Coronary artery (tissue), 2 donors: ENCODE measurements at places on chromosomes 2 and 18.

DNA sequence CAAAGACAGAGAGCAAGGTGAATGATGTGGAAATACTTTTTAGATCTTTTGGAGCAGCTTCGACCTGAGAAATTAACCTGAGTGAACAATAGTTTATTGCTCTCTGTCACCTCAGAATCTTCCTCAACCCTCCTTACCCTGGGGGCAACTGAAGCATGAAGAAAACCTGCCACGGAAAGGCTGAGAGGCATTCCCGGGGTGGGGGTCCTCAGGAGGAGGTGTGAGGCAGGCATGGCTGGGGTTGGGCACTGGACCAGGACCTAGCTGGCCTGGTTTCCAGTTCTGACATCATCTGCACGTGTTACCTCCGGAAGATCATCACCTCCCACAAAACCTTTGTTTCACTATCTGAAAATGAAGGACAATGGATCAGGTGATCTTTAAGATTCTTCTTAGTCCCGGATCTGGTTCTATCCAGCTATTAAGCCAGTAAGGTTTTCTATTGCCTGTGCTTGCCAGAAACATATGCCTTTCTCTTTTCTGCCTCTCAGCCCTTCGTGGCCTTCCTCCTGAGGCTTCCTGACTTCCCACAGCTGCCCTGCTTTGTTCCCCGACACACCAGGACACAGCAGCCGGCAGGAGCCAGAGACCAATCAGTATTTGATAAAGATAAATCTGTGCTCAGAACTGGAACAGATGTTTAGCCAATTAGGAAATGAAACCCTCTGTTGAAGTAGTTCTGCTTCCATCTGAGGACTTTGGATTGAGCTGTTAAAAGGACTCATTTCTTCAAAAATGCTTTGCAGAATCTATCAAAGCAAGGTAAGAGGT, 232.5 kb downstream of the TDRD15 start:
- no peak for DNase-seq

- no peak for DNase-seq
Observed at GRCh38 chr2:43898134-43898837, 59.5 kb downstream of the ABCG8 start.

- no peak for DNase-seq
Observed at GRCh38 chr18:57629422-57629821, 7.8 kb upstream of the NARS1 start.

DNA sequence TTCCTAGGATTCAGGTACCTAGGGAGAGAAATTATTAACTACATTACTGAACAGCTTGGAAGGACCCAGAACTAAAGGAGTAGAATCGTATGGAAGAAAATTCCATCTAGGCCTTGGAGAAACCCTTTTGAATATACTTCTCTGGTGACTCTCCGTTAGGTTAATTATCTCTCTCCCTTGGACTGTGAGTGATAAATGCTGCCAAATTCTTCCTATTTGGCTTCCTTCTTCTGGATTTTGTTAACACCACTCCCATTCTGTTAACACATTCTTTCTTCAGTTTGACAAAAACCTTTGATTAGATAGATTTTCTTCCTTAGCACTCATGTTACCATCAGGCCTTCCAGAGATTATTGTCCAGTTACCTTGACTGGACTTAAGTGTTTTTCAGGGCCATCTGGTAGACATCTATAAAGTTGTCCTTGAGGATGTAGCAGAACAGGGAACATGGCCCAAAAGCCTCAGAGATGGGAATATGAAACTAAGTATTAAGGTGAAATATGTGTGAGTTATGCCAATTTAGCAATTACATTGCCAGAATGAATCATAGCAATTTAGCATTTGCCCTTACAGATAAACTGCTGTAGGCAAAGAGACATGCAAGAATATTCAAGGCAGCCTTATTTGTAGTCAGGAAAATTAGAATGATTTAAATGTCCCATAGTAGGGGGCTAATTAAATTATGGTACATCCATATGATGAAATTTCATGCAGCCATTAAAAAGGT, 6.7 kb downstream of the CYP27A1 start:
- no peak for DNase-seq

DNA sequence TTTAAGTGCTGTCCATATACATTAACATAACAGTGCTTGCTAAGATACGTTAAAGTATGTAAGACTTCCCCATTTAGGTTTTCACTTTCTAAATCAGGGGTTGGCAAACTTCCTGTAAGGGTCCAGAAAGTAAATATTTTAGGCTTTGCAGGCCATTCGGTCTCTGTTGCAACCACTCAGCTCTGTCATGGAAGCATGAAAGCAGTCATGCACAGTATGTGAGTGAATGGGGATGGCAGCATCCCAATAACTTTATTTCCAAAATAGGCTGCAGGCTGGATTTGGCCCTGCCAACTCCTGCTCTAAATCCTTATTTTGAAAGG, 128.7 kb downstream of the PLA2R1 start:
- DNase-seq, result no peak

GRCh38 chr2:124027182-124027581, 2.1 kb downstream of the CNTNAP5 start:
- no peak for DNase-seq

- no peak for DNase-seq
Observed at GRCh38 chr18:39672171-39672570, 2106.6 kb upstream of the CELF4 start.

DNA sequence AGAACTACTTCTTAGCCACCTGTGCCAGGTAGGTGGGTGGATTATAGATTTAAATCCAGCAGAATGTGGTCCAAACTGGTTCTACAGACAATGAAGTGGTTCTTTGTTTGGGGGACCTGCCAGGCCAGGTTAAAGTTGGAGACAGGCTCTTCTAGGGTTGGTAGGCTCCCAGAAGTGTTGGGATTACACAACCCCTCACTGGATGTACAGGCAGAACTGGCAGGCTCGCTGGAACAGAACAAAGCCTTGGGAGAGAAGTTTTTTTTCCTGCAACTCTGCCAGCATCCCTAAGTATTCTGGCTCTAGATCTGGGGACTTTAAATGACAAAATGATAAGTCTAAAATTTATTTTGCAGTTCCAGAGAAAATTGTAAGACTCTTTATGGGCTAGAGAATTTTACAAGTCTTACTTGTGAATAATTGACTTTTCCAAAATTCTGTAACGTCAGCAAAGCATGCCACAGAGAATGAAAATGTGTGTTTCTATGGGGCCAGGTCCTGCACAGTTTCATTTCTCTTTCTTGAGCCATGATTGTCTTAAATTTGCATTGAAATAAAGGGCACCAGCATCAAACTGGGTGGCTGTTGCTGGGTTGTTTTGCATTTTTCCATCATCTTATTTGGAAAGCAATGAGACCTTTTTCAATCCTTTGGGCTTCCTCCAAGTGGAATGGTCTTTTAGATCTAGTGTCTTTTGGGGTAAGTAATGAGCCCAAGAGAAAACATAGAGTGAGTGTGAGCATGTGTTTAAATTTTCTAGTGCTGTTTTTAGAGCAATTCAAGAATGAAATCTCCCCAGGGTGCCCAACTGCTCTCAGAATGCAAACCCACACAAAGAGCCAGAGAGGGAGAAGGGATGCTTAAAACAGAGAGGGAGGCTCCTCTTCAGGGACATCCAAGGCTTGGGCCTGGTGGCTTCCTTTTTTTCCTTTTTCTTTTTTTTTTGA, 32.4 kb upstream of the ATL2 start:
- DNase-seq, result no peak

- no peak for DNase-seq
Observed at GRCh38 chr2:192314800-192315481, 120.2 kb upstream of the TMEFF2 start.
